ENCODE measurements at places on chromosomes 5 and 9.

- no peak for DNase-seq
These were observed 929.7 kb upstream of the SEMA6A start for GRCh38 chr5:117504305-117504704.

DNA sequence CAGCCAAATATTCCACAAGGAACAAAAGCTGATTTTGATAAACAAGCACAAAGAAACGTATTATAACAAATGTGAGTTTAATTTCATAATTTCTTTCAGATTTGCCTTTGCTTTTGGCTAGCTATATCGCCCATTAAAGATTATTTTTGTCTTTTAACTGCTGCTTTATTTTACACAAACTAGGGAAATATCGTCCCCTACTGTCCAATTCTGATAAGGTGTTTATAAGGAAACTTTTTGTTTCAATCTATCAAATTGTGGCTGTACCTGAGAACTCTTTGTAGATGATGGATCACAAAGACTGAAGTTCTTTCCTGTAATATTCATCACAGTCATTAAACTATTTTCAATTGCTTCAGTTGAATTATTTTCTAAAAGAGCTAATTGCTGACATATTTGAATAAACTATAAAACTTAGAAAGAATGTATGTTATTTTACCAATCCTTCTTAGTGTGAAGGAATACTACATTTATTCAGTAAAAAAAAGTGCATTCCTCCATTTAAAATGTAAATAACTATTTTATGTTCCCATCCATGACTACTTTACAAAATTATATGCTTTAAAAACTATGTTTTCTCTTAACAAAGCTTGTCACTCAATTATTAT lies 431.3 kb upstream of the ITGA1 start:
- no peak for DNase-seq

GRCh38 chr9:110255034-110255462 lies 1.3 kb downstream of the TXN start:
- DNase-seq: no peak

DNA sequence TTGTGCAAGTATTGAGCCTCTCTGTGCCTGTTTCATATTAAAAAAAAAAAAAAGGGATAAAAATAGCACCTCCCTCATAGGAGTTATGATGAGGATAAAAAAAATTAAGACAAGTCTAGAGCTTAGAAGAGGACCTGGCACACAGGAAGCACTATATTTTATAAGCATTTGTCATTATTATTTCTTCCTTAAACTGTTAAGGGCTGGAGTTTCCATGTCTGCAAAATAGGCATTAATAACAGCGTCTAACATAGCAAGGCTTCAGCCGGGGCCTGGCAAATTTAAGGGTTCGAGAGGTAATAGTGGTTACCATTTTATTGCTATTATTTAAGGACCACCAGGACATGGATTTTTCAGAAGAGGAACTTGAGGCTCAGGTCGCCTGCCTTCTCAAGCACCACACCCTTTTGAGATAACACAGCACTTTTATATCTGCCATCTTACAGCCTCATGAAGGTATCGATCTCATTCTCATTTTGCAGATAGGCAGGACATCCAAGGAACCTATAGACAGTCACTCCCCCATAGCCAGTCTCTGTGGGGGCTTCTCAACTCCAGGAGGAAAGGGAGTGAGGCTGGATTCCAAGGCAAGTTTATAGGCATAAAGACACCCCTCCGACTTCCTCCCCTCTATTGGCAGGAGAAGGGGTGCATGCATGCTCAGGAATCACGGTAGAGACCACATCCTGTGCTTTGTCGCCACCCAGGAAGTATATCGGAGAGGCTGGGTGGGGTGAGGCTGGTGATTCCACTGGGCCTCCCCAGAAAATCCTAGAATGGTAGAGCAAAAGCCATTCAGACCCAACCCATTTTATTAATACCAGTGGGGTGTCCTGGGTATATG lies 2.4 kb downstream of the ANXA6 start:
- DNase-seq: peak; percentile 72

GRCh38 chr5:6026766-6027406 lies 351.5 kb downstream of the MED10 start:
- no peak for DNase-seq

- no peak for DNase-seq
These were observed 629.7 kb upstream of the ZNF608 start for GRCh38 chr5:125376059-125376641.

GRCh38 chr5:124888622-124889485 lies 142.4 kb upstream of the ZNF608 start:
- no peak for DNase-seq
